Breast epithelium (tissue), 4 donors: ENCODE measurements at places on chromosomes 11 and 22. TPM values are rescaled to one million over a fixed set of nuclear protein-coding genes. Genes with fewer than 3 reads are reported as not detected.

DNA sequence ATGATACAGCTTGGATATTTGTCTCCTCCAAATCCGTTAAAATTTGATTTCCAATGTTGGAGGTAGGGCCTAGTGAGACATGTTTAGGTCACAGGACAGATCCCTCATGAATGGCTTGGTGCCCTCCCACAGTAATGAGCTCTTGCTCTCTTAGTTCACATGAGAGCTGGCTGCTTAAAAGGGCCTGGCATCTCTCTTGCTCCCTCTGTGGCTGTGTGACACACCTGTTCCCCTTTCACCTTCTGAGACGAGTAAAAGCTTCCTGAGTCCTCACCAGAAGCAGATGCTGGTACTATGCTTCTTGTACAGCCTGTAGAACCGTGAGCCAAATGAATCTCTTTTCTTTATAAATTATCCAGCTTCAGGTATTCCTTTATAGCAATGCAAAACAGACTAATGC, 3.5 kb downstream of the VPS37C start:
- DNase-seq, result no peak

GRCh38 chr11:101445761-101446160, 138.0 kb downstream of the TRPC6 start:
- no peak for DNase-seq

GRCh38 chr11:34068111-34068510, 16.6 kb downstream of the CAPRIN1 start:
- DNase-seq, result no peak

DNA sequence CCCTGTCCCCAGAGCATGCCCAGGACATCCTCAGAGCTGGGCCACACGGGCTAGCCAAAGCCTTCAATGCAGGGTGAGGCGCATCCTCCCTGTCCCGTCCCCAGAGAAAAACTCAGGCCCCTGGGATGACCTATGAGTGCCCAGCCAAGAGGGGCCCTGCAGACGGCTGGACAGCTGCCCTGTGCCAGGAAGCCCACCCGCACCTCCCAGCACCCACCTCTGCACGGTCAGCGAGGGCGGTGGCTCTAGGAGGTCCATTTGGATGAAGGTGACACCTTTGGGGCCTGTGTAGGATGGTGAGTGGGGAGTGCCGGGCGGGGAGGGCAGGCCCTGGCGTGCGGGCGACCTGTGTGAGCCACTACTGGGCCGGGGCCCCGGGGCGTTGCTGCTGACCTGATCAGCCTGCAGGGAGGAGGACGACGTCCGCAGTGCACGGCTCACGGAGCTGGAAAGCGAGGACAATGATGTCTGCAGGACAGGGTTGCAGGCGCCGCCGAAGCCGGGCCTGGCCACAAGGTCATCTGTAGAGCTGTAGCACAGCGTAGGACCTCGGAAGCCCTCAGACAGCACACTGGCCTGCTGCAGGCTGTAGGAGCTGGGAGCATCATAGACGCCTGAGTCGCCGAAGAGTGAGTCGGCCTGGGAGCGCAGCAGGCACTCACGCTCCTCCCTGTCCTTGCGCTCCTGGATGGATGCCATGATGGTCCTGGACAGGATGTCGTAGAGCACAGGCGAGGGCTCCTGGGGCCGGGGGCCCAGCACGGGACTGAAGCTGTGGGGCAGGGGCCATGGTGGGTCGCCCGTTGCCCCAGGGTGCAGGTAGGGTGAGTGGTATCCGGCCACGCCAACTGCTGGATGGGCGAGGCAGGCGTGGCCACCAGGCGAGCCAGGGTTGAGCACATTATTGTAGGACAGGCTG, 180.5 kb downstream of the IGLL1 start:
- no peak for DNase-seq

CDC42EP1 gene
- total RNA-seq, result 29.8 TPM

GRCh38 chr11:1497600-1497999, 11.0 kb upstream of the MOB2 start:
- DNase-seq, result peak; percentile 30
